ENCODE measurements at places on chromosomes 12 and 14.
A peak's percentile ranks its signal among the peaks of the same experiment; 100 is the strongest.

- no peak for DNase-seq
Measured at GRCh38 chr12:70985850-70986249, 65.3 kb upstream of the PTPRR start.

GRCh38 chr12:7078163-7078562, 14.1 kb downstream of the C1R start:
- no peak for DNase-seq

DNA sequence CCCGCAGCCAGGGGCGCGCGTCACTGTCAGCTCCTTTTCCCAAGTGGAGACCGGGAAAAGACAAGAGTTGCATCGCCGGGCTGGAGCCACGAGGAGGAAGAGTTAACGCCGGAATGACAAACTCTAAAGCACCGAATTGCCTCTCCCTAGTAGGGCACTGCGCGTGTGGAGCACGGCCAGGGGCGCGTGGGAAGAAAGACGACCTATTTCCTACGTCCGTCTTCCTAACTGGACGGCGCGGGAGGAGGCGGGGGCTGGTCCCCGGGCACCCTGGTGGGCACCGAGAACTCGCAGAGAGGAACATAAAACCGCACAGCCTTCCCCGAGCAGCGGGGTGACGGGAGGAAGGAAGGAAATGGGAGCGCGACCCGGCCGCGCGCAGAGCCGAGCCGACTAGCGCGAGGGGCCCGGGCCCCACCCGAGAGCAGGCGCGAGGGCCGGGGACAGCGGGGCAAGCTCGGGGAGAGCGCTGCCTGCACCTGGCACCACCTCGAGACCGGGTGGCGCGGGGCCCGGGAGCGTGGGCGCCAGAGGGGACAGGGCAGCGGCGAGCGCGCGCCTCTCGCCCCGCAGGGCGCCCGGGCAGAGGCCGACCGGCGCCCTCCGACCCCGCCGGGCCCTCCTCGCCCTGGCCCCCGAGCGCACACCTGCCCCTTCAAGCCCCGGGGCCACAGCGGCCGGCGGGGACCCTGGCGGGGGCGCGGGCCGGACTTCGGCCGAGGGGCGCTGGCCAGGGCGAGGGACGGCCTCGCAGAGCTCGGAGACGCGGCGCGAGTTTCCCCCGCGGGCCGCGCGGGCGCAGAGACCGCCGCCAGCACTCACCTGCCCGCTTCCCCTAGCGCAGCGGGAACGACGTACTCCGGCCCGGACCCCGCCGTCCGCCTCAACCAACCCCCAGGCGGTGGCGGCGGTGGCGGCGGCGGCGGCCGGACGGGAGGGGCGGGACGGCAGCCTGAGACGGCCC, at the start of gene SETD3:
Gene SETD3, minus strand, starts transcription at position 954 of the 964 bp plus-strand sequence. CDS start 15,054 bp downstream, outside the sequence.
- peak; percentile 19 for DNase-seq

- DNase-seq, result no peak
Measured at GRCh38 chr12:117036046-117036445, 63.2 kb downstream of the TESC start.

GRCh38 chr14:92905667-92906066, 17.3 kb upstream of the CHGA start:
- no peak for DNase-seq

- no peak for DNase-seq
Measured at GRCh38 chr14:102248121-102248520, 56.8 kb downstream of the MOK start.

DNA sequence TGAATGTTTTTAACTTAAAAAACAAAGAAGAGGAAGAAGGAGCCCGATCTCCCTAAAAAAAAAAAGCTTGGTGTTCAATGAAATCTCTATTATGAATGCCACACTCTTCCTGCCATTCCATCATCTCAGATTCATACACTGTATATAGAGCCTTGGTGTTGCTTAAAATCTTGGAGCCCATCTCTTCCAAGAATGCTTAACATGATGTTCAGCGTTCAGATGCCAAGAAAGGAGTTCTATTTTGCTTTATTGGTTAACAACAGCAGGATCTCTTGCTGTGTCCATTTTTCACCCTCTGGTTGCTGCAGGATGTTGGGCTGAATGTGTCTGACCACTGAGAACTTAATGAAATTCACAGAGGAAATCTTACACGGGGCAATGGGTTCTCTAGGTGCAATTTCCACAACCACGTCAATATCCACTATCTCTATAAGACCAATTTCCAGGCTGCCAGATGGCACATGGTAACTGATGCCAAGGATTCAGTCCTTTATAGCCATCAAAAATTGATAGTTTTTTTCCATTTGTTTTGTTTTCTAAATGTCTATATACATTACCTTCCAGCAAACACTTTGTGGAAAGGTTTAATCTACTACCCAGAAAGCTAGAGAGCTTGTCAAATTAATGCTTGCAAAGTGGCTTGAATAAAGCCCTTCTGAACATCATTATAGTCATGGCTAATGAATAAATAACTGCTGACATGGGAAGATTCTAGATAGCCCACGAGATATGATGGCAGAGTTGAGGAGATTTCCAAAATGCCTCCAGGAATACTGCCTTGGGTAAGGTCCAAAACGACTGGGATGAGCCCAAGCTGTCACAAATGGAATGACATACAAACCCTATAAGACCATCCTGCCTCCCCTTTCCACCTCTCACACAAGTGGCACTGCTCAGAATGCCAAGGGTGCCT, 26.5 kb downstream of the RERG start:
- DNase-seq, result no peak

- DNase-seq, result no peak
Measured at GRCh38 chr12:54831631-54832030, 22.7 kb upstream of the MUCL1 start.

- no peak for DNase-seq
Measured at GRCh38 chr12:62191491-62192179, 68.6 kb upstream of the USP15 start.

DNA sequence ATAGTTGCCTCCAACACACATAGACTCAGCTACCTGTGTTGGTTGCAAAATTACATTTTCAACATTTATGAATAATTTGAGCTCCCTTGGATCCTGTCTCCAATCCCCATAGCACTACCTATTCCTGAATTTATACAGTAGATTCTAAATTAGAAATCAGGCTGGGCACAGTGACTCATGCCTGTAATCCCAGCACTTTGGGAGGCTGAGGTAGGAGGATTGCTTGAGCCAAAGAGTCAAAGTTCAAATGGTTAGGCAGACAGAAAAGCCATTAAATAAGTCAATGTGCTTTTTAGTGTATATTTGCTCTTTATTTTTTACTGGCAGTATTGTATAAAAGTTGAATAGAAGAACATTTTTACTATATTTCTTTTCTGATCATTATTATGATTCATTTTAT, 24.9 kb upstream of the C2CD5 start:
- no peak for DNase-seq

GRCh38 chr14:74213907-74214803, 25.1 kb upstream of the VSX2 start:
- no peak for DNase-seq

DNA sequence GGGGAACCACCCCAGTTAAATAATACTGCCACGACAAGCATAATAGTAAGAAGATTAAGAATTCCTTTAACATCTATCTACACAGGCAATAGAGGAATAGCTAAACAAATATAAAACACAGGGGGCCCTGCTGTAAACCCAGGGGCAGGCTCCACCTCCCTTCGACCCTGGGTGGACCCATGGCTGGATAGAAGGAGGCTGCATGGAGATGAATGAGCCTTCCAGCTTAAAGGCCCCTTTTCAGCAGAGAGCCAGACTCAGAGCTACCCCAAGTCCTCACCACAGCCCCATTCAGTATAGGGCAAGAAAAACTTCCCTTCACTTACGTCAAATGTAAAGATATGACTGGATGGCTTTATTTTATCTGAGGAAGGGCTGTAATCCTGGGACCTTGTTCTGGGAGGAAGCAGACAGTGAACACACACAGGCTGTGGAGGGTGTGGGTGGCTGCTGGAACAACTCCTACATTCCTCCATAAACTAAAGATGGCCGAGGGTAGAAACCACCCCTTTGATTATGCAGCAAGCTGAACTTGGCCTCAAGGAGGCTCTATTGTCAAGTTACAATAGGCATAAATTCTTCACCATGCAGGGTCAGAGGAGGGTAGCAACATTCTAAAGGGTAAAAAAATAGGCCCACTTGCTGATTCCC, 30.4 kb downstream of the NUAK1 start:
- DNase-seq, result no peak

DNA sequence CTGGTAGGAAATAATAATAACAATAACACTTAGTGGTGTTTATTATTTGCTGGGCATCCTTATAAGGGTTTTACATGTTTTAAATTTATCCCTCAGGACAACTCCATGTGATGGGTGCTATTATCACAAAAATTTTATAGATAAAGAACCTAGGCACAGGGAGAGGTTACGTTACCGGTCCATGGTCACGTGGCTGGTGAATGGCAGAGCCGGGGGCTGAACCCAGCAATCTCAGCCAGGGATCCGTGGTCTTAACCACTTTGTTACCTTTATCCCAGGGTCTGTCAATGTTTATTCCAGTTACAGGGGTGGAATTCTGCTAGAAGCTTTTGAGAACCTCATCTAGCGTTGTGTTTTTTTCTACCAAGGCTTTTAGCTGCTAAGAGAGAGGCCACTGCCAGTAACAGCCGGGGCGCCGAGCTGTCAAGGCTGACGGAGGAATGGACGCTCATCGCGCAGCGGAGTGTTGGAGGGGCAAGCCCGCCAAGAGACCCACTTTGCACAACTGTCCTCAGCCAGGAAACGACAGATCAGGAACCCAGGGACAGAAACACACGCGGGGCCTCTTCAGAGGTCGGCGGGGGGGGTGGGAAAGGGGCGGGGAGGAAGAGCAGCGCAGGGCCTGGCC, 418 bp downstream of the AMN1 start:
- no peak for DNase-seq

Data from effector CD4-positive, alpha-beta T cell (primary cell).